ENCODE measurements at places on chromosomes 11 and 22. TPM values are rescaled to one million over a fixed set of nuclear protein-coding genes. Genes with fewer than 3 reads are reported as not detected.
A peak's percentile ranks its signal among the peaks of the same experiment; 100 is the strongest.

DNA sequence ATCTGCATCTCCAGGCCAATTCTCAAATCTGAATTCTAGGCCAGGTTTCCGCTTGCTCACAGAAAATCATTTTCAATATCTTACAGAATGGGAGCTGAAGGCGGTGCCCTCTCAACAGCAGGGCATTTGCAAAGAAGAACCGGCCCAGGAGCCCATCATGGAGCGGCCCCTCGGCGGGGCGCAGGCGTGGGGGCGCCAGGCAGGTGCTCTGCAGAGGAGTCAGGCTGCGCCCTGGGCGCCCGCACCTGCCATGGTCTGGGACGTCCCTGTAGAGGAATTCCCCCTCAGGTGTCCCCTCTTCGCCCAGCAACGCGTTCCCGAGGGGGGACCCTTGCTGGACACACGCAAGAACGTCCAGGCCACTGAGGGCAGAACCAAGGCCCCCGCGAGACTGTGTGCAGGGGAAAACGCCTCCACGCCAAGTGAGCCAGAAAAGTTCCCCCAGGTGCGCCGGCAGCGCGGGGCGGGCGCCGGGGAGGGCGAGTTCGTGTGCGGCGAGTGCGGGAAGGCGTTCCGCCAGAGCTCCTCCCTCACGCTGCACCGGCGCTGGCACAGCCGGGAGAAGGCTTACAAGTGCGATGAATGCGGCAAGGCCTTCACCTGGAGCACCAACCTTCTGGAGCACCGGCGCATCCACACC is 11.5 kb downstream of the ZNF74 start:
- DNase-seq: no peak

GRCh38 chr11:88345408-88345807 is 7.9 kb upstream of the CTSC start:
- DNase-seq: peak; percentile 79

Gene RAPSN
- total RNA-seq: 159 TPM

DNA sequence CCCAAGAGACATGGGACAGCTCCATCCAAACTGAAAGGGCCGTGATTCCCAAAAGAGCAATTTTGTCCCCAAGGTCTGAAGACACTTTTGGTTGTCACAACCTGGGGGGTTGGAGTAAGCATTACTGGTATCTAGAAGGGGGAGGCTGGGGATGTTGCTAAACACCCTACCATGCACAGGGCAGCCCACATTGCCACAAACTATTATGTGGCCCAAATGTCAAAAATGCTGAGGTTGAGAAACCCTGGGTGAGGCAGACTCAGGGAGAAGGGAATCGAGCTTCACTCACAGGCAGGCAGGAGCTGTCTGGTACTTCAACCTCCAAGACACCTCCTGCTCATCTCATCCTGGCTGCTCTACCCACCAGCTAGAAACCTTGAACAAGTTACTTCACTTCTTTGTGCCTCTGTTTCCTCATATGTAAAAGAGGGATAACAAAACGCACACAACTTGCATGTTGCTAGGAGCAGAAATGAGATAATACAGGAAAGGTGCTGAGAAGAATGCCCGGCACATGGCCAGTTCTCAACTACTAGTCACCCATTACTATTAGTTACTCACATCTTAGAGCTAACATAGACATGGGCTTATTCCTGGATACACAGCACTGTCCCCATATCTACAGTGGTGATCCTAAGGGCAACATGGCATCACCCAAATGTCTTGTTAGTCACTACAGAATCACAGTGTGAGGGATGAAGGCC is 8.8 kb downstream of the SERPIND1 start:
- DNase-seq: no peak

Gene IL18
- total RNA-seq: 0.23 TPM

- DNase-seq: no peak
Observed at GRCh38 chr11:95254716-95255115, 23.7 kb upstream of the SESN3 start.

All from LHCN-M2 (cell line).